ENCODE measurements at places on chromosomes 11 and 22. TPM values are rescaled to one million over a fixed set of nuclear protein-coding genes. Genes with fewer than 3 reads are reported as not detected.

EMID1 gene
- total RNA-seq = 0.42 TPM

RSF1 gene
- total RNA-seq = 85.6 TPM

BCO2 gene
- 1.5 TPM for total RNA-seq

OR52I2 gene
- not detected for total RNA-seq
